ENCODE measurements at places on chromosomes 6 and 20.
A peak's percentile ranks its signal among the peaks of the same experiment; 100 is the strongest.

- H3K4me3 ChIP-seq = peak overlapping the region; percentile 62
- H3K36me3 ChIP-seq = no peaks in the 10 kb centered on the region
- H3K27ac ChIP-seq = no peak overlapping the region
- H3K27me3 ChIP-seq = peaks cover 27% of the 10 kb centered on the region
Measured at GRCh38 chr6:13013681-13014503, 297.3 kb downstream of the PHACTR1 start.

DNA sequence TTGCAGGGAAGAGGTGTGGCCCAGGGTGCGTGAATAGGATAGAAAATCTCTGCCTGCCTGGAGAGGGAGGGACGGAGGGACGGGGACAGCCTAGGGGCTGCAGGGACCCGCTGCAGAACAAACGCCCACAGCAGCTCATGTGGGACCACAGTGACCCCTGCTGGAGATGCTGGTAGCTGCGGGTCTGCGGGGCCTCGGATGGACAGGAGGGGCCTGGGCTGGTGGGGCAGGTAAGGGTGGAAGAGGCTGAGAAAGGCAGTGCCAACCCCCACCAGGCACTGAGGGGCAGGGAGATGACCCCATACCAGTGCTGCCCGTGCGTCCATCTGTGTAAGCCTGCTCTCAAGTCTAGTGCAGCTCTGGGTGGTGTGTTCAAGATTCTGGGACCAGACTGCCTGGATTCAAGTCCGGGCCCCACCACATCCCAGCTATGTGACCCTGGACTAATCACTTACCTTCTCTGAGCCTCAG lies 39.4 kb downstream of the KIAA1755 start:
- H3K4me1 ChIP-seq = peaks cover 16% of the 10 kb centered on the region
- no peaks in the 10 kb centered on the region for H3K27me3 ChIP-seq
- H3K36me3 ChIP-seq = no peaks in the 10 kb centered on the region

GRCh38 chr20:36836591-36837269 lies 39.2 kb upstream of the TLDC2 start:
- H3K4me1 ChIP-seq = peaks cover 5% of the 10 kb centered on the region
- H3K4me3 ChIP-seq = no peak overlapping the region
- peaks cover 8% of the 10 kb centered on the region for H3K36me3 ChIP-seq
- DNase-seq = peak; percentile 96
- peak overlapping the region; percentile 60 for H3K27ac ChIP-seq

GRCh38 chr6:87699576-87699975 lies 2.5 kb downstream of the AKIRIN2 start:
- H3K27me3 ChIP-seq = no peaks in the 10 kb centered on the region
- H3K36me3 ChIP-seq = peaks cover 4% of the 10 kb centered on the region

DNA sequence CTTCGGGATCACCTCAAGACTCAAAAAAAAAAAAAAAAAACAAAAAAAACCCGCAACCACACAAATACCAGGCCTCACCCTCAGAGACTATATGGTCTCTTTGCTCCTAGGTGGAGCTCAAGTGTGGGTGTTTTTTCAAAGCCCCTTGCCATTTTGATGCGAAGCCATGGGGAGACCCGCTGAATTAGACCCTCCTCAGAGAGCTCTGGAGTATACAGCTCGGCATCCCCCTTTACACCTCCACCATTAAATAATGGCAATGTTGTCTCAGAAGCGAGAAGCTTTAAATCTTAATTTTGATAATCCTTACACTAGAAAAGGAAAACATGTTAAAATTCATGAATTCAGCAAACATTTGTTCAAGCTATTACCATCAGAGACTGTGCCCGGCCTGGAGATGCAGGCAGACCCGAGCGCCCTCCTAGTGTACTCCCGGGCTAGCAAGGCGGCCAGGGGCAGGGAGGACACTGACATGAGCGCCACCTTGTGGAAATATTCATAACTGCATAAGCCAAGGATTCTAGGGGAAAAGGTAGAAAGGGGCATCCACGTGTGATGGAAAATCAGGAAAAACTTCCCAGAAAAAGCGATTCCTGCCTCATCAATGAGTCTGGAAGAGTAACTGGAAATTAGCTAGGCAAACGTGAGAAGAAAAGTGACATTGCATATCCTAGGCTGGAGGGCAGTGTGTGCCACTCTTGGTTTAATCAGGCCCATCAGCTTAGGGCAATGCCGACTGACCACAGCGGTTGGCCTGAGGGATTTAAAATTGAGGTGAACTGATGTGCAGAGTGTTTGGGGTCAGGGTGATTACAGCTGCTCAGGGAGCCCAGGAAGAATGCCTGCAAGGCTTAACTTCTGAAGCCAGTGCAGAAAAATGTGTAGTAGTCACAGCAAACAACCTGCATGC lies 72.5 kb downstream of the B3GAT2 start:
- H3K4me1 ChIP-seq = no peaks in the 10 kb centered on the region
- DNase-seq = peak; percentile 79
- H3K4me3 ChIP-seq = no peak overlapping the region
- H3K27ac ChIP-seq = no peak overlapping the region

DNA sequence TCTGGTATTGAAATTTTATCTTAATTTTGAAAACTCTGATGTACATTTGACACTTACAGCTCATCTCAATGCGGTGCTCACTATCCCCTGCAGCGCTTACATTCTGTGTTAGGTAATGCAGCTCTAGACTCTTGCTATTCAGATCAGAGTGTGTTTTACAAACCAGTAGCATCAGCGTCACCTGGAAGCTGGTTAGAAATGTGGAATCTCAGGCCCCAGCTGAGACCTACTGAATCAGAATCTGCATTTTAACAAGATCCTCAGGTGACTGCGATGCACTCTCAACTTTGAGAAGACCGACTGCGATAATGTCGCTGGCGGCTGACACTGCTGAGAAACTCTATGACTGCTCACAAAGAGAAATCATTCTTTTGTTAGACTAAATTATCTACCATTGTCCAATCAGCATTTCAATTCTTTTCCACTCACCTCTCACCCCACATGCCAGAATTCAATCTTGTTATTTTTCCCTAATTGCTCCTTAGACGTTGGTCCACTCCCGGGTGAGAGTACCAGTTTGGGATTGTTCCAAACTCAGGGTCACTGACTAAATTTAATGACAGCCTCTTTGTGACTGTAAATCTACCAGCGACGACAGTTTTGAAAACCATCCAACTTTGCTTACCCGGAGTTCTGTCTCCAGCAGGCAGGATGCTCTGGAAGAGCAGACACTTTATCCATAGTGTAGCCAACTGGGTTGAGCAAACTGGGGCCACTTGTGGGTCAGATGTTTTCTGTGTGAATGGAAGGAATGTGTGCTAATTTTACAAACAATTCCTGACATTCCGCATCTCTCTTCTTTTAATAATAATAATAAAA lies 140.1 kb upstream of the BTBD3 start:
- no peaks in the 10 kb centered on the region for H3K27me3 ChIP-seq
- no peak overlapping the region for H3K4me3 ChIP-seq
- H3K27ac ChIP-seq = peak overlapping the region; percentile 2
- DNase-seq = peak; percentile 46

GRCh38 chr6:106156863-106157262 lies 70.7 kb downstream of the PRDM1 start:
- no peaks in the 10 kb centered on the region for H3K27me3 ChIP-seq
- DNase-seq = no peak
- no peak overlapping the region for H3K4me3 ChIP-seq

GRCh38 chr6:92545861-92546260 lies 873.5 kb downstream of the EPHA7 start:
- no peaks in the 10 kb centered on the region for H3K27me3 ChIP-seq
- H3K4me3 ChIP-seq = no peak overlapping the region
- H3K36me3 ChIP-seq = no peaks in the 10 kb centered on the region
- H3K4me1 ChIP-seq = no peaks in the 10 kb centered on the region
- H3K27ac ChIP-seq = no peak overlapping the region

DNA sequence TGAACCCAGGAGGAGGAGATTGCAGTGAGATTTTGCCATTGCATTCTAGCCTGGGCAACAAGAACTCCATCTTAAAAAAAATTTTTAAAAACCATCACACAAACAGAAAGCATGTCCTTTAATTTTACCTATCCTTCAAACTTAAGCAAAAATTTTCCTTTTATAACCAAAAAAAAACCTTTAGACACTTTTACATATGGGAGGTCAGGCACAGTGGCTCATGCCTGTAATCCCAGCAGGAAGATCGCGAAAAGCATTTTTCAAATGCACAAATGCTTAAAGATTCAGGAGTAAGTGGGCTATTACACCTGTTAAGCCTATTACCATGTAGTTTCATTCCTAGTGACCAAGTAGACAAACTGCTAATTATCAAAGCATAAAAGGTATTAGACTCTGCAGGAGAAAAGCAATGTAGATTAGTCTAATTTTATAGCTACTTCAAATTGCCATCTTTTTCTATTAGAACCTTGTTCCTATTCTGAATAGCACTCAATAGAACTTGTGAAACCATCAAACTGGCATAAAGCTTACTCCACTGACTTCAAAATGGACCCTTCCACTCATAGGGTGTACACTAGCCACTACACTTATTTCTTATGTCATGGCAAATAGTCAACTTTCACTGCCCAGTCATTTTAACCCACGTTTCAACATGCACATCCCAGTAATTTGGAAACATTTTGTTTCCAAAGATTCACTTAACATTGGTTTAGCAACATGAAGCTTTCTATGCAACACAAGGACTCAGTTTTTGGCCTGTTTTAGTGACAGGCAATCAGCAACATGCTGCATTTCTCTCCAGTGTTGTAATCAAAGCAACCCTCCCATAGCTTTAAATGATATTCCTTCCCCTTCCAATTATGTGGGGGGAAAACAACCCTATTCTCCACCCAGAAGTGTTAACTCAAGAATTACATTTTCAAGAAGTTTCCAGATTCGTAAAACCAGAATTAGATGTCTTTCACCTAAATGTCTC lies 4.0 kb downstream of the EEF1A1 start:
- DNase-seq = no peak
- H3K4me1 ChIP-seq = no peaks in the 10 kb centered on the region
- H3K27ac ChIP-seq = peak overlapping the region; percentile 33
- no peak overlapping the region for H3K4me3 ChIP-seq
- H3K36me3 ChIP-seq = peaks cover 36% of the 10 kb centered on the region

GRCh38 chr20:57959018-57959417 lies 249.2 kb upstream of the PMEPA1 start:
- H3K27me3 ChIP-seq = no peaks in the 10 kb centered on the region
- no peaks in the 10 kb centered on the region for H3K4me1 ChIP-seq
- no peak for DNase-seq
- H3K36me3 ChIP-seq = no peaks in the 10 kb centered on the region
- H3K4me3 ChIP-seq = no peak overlapping the region

DNA sequence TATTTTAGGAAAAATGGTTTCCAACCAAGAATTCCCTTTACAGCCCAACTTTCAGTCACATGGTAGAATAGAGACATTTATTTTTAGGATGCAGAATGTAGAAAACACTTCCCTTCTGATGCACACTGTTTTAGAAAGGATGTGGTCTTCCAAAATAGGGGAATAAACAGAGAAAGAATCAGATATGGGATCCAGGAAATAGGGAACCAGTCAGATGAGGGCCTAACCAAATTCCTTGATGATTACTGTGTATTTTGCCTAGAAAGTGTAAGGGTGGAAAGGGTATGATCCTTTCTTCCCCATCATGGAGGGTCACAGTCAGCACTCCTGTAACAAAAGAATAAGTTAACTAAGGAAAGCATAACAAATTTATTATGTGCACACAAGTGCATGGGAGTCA lies 27.4 kb downstream of the SLX4IP start:
- no peak overlapping the region for H3K27ac ChIP-seq
- no peak overlapping the region for H3K4me3 ChIP-seq
- H3K36me3 ChIP-seq = peaks cover 1% of the 10 kb centered on the region
- H3K4me1 ChIP-seq = peaks cover 6% of the 10 kb centered on the region

DNA sequence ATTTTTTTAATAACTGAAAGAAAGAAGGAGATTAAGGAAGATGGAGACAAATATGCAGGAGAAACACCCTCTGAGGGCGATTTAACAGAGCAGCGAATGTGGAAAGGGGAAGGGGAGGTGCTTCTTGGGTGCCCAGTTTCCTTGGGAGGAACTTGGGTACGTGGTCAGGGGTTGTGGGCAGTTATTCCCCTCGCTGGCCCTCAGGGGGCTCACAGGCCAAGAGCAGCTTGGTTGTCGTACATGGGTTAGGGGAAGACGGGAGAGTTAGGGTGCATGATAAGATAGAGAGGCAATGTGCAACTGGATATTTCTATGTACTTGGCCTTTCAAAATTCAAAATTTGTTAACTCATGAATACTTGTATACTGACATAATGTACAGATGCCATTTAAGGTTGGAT lies 7.0 kb upstream of the TUBB2A start:
- no peaks in the 10 kb centered on the region for H3K36me3 ChIP-seq
- peak overlapping the region; percentile 99 for H3K27ac ChIP-seq
- no peak for DNase-seq
- no peak overlapping the region for H3K4me3 ChIP-seq
- H3K27me3 ChIP-seq = no peaks in the 10 kb centered on the region

DNA sequence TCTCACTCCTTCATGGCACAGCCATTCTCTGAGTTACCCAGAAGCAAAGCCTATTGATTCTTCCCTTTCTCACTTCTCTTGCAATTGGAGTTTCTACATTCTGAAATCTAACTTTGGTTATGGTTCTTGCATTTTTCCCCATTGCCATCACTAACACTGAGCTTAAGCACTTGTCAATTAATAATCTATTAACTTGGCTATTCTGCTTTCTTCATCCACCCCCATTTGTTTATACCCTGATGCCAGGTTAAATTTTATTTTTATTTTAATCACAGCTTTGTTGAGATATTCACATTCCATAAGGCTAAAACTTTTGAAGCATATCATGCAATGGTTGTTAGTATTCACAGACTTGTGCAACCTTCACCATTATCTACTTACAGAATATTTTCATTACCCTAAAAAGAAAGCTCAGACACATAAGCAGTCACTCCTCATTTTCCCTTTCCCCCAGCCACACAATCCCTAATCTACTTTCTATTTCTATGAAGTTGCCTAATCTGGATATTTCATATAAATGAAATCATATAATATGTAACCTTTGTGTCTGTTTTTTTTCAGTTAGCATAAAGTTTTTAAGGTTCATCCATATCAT lies 222.3 kb downstream of the UBE3D start:
- H3K4me1 ChIP-seq = no peaks in the 10 kb centered on the region
- no peaks in the 10 kb centered on the region for H3K27me3 ChIP-seq
- H3K27ac ChIP-seq = no peak overlapping the region
- H3K36me3 ChIP-seq = no peaks in the 10 kb centered on the region
- H3K4me3 ChIP-seq = no peak overlapping the region

- no peaks in the 10 kb centered on the region for H3K27me3 ChIP-seq
- H3K36me3 ChIP-seq = no peaks in the 10 kb centered on the region
- peaks cover 4% of the 10 kb centered on the region for H3K4me1 ChIP-seq
Measured at GRCh38 chr6:119110601-119111548, 32.4 kb upstream of the FAM184A start.

DNA sequence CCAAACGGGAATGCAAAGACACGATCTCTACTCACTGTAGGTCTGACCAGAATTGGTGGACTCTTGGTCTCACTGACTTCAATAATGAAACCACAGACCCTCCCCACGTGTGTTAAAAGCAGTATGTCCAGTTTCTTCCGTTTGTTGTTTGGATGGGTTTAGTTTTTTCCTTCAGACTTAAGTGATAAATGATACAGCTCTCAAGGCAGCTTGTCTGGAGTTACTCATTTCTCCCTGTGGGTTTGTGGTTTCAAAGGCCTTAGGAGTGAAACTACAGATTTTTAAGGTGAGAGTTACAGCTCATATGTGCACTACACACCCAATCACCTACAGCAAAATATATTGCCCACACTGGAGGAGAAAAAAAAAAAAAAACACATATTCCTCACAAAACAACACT lies 86.7 kb upstream of the STMND1 start:
- H3K4me3 ChIP-seq = no peak overlapping the region
- H3K36me3 ChIP-seq = no peaks in the 10 kb centered on the region
- H3K27me3 ChIP-seq = no peaks in the 10 kb centered on the region

- no peak overlapping the region for H3K4me3 ChIP-seq
- H3K27me3 ChIP-seq = no peaks in the 10 kb centered on the region
- no peaks in the 10 kb centered on the region for H3K4me1 ChIP-seq
- no peaks in the 10 kb centered on the region for H3K36me3 ChIP-seq
Measured at GRCh38 chr6:122800906-122801305, 11.8 kb downstream of the SMPDL3A start.

Data from trophoblast cell (in vitro differentiated cells and primary cell).